Stimulated activated CD4-positive, alpha-beta T cell treated with anti-CD3 and anti-CD28 coated beads, TNF-alpha, amount 100 ng/mL, for 4 hours (primary cell): ENCODE measurements at places on chromosomes 1 and 21.
A peak's percentile ranks its signal among the peaks of the same experiment; 100 is the strongest.

GRCh38 chr21:32516756-32517649 lies 68.3 kb downstream of the TCP10L start:
- no peak for DNase-seq

DNA sequence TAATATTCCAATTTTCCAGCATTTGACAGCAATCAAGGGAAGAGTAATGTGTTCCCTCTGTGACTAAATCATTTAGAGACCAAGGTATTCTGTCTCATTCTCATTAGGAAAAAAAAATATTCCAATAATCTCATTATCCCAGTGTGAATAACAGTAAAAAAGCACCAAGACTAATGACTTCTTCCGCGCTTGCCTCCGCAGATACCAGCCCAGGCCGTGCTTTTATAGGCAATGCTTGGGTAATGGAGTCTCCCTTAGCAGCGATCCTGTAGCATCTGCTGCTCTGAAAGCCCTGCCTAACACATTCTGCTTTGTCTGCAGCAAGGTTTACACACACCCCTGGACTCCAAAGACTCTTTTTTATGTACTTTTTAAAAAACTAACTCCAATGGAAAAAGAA lies 470.0 kb upstream of the CAMK1G start:
- no peak for DNase-seq

DNA sequence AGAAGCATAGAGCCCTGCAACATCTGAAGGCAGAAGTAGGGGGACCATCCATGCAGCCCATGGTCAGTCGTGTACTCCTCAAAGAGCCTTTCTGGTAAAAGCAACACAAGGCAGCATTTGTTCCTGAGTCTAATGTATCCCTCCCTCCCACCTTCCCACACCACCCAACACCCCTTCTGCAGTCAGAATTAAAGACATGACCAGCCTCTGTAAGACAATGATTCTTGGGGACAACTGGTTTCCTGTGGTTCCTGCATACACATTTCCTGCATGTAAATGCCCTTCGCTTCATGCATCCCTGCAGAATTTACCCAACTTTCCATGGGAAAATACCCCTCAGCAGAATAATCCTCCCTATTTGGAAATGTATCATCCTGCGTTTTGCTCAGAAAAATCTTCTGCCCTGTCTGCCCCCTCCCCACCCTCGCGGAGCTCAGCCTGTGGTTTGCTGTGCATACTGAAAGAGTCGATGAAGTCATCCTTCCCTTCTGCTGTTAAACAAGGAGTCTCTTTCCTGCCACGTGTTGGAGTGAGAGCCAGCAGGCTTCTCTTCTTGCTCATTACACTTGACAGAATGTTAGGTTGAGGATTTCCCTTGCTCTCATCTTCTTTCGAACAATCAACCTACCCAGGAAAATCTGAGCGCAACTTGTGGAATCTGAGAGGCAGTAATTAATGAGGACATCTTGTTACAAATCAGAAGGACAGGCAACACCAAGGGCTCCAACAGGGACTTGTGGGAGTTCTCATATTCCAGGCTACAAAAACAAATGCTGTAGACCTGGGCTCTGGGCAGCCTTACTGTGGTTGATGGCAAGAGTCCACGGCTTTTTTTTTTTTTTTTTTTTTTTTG lies 4.7 kb downstream of the TNN start:
- no peak for DNase-seq

- DNase-seq, result no peak
Measured at GRCh38 chr1:159895286-159895685, 4.7 kb downstream of the CFAP45 start.

GRCh38 chr1:227002531-227003049 lies 62.5 kb downstream of the COQ8A start:
- DNase-seq, result no peak

- DNase-seq, result no peak
Measured at GRCh38 chr1:241090798-241091197, 266.2 kb downstream of the RGS7 start.

DNA sequence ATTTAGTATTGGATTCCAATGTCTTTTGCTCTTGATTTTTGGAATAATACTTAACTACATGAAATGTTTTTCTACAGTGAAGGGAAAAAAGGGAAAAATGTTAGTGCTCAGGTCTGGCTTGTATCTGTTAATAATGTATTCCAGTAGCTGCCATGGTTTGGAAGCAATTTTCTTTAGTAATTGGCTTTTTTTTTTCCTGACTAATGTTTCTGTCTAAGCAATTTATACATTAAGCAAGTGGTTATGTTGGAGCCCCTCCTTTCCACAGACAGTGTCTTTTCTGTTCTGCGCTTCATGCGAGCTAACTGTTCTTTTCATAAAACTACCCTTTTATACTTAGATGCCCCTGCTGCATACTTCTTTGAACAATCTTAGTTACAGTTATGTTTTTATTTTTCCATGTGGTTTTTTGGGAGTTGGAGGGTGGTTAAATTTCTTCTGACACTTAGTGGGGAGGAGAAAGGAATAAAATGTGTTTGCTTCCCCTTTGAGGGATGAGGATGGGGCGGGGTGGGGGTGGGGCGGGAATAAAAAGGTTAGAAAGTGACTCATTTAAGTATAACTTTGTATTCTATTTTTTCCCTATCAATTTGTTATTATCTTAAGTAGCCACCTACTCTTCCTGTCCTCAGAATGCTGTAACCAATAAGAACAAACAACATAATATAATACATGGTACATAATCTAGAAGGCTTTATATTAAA lies 83.1 kb downstream of the CLIC4 start:
- no peak for DNase-seq

GRCh38 chr21:14901482-14901958 lies 163.3 kb downstream of the NRIP1 start:
- DNase-seq, result no peak

DNA sequence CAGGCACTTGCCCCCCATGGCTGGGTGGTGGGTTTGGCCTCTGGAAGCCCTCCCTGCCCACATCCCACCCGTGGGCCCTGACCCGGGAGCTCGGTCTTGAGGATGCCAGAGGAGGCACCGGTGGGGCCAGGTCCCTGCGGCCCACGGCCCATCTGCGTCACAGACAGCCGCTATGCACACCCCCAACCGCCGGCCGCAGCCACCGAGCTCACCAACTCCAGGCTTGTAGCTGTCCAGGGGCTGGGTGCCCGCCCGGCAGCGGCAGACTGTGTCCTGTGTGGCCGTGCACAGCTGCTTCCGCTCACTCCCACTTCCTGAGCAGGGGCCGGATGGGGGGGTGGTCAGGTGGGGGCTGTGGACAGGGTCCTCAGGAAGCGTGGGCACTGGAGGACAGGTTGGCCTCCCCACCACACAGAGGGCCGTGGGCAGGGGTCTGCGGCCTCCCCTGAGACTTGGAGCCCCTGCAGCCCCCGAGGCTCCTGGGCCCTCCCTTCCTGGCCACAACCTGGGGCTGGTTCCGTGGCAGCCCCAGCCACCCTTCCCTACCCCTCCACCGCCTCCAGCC lies 1.1 kb downstream of the TNFRSF4 start:
- DNase-seq, result no peak

GRCh38 chr1:227739636-227740035 lies 4.4 kb downstream of the SNAP47 start:
- DNase-seq, result no peak

DNA sequence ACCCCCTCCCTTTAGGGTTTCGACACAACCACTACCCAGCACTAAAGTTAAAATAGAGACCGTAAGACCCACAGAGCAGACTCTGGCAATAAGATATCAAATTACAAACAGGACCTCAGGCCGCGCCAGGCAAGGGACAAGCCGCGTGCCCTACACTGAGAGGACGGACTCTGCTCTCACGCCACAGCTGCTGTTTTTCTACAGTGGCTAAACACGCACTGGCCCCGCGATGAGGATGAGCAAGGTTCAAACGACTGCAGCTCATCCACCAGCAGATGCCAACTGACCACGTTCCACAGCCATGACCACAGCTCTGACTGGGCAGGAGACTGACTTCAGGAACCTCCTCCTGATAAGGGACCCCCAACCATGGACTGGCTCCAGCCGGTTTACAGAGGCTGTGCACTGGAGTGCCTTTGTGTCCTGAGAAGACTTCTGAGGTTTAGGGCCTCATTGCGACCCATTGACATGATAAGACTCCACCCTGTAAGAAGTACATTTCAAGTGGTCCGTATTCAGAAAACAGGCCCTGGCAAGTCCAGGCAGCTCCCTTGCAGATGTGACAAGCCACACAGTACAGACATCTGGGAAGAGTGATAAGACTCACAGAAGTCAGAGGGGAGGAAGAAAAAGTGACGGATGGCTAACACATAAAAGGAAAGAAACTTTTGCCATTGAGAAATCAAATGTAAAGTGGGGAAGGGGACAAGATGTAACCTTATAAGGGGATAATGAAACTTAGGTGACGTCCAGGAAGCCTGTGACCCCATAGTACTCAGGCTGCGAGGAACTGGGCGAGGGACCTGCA lies 1.5 kb upstream of the KRTAP10-6 start:
- no peak for DNase-seq

DNA sequence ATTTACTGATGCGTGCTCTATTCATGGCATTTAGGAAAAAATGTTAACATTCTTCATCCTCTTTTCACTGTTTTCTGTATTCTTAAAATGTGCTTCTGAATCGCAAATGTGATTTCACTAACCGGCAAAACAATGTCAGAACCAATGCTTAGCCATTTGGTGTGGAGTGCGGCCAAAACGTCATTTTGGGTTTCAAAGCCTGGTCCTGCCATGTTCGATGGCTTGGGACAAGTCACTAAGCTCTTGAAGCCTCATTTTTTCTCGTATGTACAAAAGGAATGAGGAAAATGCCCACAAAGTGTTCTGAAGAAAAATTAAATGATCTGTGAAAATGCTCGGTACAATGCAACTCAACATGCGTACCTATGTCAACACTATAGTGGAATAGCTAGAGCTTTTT lies 175.3 kb downstream of the APP start:
- DNase-seq, result no peak

- no peak for DNase-seq
Measured at GRCh38 chr1:181318022-181318857, 165.1 kb upstream of the CACNA1E start.

- DNase-seq, result no peak
Measured at GRCh38 chr1:153430166-153430553, 13.8 kb downstream of the S100A7A start.

DNA sequence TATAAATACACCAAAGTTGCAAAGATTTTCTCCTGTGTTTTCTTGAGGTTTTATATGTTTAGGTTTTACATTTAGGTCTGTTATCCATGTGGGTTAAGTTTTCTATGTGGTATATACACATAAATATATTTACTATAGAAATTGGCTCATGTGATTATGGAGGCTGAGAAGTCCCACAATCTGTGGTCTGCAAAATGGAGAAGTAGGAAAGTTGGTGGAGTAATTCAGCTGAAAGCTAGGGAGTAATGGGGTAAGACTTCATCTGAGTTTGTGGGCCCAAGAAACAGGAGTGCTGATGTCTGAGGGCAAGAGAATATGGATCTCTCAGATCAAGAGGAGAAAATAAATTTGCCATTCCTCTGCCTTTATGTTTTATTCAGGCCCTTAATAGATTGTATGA lies 146.0 kb downstream of the GPATCH2 start:
- DNase-seq, result no peak

DNA sequence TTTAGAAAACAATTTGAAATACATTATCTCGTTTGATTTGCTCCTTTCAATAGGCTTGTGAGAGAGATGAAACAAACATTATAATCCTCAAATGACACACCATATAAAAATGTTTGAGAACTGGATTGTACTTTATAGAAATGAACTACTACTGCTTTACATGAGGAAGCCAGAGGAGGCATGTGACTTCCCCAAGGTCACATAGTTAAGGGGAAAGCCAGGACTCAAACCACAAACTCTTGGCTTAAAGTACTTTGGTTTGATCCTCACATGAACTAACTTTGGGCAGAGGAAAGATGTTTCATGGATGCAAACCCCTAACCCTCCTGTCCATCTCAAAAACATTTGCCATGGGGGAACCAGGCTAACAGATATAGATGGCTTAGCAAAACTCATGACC lies 4.7 kb downstream of the ARHGEF11 start:
- no peak for DNase-seq

DNA sequence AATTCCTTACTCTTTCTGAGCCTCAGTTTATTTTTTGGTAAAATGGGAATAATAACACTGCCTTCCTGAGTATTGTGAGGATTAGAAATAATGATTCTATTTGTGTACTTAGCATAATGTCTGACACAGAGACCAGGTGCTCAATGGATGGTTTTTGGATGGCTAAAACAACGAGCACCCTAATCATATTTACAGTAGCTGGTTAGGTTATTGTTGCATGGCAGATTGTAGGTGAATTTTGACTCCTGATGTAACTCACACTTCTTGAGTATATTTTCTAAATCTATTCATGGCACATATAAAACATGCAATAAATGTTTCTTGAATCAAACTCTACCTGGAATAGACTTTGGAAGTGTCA lies 11.9 kb upstream of the DUSP10 start:
- no peak for DNase-seq

DNA sequence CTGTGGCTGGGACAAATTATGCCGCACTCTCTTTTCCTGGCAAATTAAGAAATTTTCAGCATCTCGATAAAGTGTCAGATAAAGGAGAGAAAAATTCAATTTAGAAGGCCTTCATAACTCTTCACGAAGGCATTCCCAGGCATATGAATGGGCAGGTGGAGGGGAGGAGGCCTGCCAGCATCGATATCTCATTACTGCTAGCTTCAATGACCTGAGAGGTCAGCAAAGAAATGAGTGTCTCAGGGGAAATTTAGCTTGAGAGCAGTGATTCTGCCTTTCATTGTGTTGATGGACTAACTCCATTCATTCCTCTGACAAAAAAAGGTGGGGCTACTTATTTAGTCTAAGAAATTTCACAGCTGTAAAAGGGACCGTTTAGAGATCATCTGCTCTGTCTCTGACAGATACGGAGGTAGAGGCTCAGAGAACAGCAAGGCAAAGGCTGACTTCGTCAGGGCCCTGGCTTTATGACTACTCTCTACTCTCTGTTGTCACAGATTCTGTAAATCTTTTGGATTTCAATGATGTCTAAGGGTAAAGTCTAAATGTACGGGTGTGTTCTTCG lies 212.0 kb upstream of the BEND5 start:
- DNase-seq, result no peak

GRCh38 chr1:50417946-50418599 lies 5.2 kb downstream of the DMRTA2 start:
- no peak for DNase-seq

- no peak for DNase-seq
Measured at GRCh38 chr1:29364101-29364678, 127.9 kb downstream of the PTPRU start.

GRCh38 chr1:191977874-191978506 lies 180.3 kb upstream of the RGS18 start:
- no peak for DNase-seq

- DNase-seq, result peak; percentile 58
Measured at GRCh38 chr1:38559446-38560165, 300.0 kb downstream of the RRAGC start.

GRCh38 chr1:197306381-197307062 lies 38.5 kb downstream of the CRB1 start:
- no peak for DNase-seq

DNA sequence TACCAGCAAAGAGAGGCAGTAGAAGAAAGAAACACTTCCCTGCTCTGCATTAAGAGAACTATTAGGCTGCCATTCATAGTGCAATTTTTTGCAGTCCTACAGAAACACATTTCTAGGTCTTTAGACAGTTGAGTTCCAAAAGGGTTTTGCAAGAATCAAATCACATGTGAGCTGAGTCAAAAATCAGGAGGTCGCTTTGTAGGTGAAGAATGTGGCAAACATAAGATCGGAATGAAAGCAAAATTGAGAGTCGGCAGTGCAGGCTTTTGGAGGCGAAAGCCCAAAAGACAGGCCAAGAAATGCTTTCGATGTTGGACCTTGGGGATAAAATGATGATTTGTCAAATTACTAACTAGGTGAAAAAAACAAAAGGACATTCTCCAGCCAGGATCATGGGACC lies 213.5 kb upstream of the NRIP1 start:
- no peak for DNase-seq

- DNase-seq, result no peak
Measured at GRCh38 chr1:16621300-16621658, 7.9 kb upstream of the NBPF1 start.
